Stimulated activated CD4-positive, alpha-beta T cell treated with anti-CD3 and anti-CD28 coated beads, Interleukin-4, amount 100 ng/mL, for 1 hour (primary cell): ENCODE measurements at places on chromosomes 1 and 21.

GRCh38 chr1:85584264-85584781 lies 3.8 kb downstream of the CCN1 start:
- no peak for DNase-seq

DNA sequence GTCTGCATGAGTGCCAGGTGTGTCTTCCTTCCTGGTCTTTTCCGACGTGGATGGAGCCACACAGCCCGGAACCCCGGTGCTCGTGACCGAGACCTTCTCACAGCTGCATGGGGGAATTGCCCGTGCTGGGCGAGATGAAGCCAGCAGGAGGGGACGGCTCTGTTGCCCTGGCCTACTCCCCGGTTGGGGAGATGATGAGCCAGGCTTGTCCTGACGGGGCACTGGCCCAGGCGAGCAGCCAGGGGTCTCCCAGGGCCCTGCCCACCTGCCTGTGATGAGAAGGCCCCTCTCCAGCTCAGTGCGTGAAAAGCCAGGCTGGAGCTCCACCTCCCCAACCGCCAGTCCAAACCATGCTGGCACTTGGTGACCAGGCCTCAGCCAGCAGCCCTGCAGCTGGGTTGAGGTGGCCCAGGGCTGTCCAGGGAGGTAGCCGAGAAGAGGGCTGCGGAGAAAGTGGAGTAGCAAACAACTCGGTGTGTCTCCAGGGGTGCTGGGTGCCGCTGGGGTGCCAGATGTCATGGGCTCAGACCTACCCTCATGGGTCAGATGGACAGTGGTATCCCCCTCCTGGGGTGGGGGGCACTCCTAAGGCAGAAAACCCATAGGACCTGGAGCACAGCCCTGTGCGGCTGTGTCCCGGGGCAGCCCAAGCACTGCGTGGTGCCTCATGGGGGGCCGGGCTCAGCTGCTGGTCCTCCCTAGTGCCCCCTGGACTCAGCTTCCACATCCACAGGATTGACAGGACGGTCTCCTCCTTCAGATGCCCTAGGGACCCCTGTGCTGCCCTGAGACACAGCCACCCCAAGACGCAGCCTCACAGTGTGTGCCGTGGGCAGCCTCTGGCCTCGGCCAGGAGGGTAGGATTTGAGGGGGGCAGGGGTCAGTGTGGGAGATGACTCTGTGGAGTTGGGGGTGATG lies 26.1 kb downstream of the PRDM16 start:
- no peak for DNase-seq

DNA sequence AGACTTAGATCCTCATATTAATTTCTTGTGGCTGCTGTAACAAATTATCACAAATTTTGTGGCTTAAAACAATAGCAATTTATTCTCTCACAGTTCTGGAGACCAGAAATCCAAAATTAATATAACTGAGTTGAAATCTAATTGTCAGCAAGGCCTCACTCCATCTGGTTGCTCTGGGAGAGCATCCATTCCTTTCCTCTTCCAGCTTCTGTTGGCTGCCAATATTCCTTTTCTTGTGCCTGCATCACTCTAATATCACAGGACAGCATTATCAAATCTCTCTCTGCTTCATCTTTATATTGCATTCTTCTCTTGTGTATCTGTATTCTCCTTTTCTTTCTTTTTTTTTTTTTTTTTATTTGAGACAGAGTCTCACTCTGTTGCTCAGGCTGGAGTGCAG lies 9.3 kb downstream of the SLC35A3 start:
- no peak for DNase-seq

- no peak for DNase-seq
Observed at GRCh38 chr1:216222288-216222687, 201.0 kb downstream of the USH2A start.

- no peak for DNase-seq
Observed at GRCh38 chr1:167544447-167545093, 9.0 kb downstream of the CREG1 start.

DNA sequence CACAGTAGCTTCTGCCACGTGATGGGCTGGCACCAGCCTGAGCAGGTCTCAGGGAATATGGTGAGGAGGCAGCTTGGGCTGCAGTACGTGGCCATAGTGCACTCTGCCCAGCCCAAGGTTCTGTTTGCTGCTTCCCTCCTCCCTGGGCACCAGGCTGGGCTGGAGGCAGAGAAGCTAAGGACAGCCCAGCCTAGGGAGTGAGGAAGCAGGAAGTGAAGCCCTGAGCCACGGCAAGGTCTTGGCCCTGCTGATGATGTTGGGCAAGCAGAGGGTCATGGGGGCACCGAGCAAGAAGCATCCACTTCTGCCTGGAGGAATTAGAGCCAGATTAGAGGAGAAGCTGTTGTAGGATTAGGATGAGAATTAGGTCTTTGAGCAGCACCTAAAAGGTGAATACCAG lies 326.7 kb upstream of the VAMP3 start:
- no peak for DNase-seq

DNA sequence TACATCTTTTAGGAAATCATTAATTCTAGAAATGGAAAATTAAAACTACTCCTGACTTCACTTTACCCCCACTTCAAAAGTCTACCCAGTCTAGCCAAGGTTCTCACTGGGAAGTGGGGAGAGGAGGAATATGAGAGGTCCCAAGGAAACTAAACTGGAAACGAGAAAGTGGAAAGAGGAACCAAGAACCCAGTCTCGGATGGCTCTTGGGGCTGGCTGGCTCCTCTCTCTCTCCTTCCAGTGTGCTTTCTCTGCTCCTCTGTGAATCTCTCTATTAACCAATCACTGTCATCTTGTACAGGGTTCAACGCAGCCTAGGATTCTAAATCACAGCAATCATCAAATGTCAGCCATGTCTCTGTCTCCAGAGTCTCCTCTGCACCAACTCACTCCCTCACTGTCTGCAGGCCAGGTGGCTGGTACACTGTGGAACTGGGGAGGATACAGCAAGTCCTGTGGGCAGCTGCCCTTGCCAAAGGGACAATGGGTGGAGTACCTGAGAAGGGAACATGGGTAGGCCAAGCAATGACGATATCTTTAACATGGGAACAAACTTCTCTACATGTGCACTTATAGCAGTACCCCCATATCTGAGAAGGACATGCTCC lies 33.7 kb downstream of the GNB1 start:
- no peak for DNase-seq

GRCh38 chr21:46552274-46552673 lies 52.6 kb downstream of the S100B start:
- no peak for DNase-seq
